Thoracic aorta (tissue), 2 donors: ENCODE measurements at places on chromosomes 6 and 20. TPM values are rescaled to one million over a fixed set of nuclear protein-coding genes. Genes with fewer than 3 reads are reported as not detected.
A peak's percentile ranks its signal among the peaks of the same experiment; 100 is the strongest.

Gene MYH7B
- total RNA-seq = 0.14 TPM

Gene AIF1
- total RNA-seq = 21.5 TPM

Gene GMPR
- total RNA-seq = 62.1 TPM

Gene BTNL2
- not detected for total RNA-seq

Gene SLC13A3
- 4.9 TPM for total RNA-seq

Gene KDM1B
- 10.3 TPM for total RNA-seq

DNA sequence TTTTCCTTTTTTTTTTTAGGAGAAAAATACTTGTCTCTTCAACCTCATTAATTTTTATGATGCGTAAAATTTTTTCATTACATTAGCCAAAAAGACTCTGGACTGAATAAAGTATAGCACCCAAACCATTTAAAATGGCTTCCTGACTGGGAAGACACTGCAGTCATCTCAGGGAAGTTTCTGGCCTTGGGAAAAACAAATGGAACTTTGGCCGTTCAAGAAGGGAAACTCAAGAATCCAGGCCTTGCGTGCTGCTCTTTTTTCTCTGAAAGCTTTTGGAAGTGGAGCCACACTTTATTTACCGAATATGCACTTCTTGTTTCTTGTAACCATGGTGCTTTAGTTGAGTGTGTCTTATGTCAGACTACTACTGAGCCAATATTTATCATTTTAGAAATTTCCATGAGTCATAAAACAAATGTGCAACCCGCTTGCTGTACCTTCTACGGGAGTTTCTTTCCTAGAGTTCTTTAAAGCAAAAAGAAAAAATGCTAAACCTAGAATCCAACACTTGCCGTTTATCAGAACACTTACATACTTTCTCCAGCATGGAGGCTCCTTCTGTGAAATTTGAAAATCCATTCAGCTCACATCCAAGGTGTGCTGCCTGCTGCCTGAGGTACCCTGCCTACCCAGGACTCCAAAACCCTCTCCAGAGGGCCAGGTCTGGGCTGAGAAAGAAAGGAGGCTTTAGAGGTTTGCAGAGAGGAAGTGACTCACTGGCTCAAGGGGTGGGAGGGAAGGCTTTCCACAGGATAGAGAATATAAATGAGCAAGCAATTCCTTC lies 11.5 kb upstream of the DSTN start:
- no peaks in the 10 kb centered on the region for H3K27me3 ChIP-seq
- H3K4me1 ChIP-seq = peaks cover 74% of the 10 kb centered on the region
- H3K36me3 ChIP-seq = no peaks in the 10 kb centered on the region
- peak overlapping the region; percentile 60 for H3K4me3 ChIP-seq

GRCh38 chr20:13389115-13389514 lies 168.0 kb downstream of the ISM1 start:
- H3K36me3 ChIP-seq = peaks cover 12% of the 10 kb centered on the region
- H3K4me3 ChIP-seq = no peak overlapping the region
- DNase-seq = no peak
- no peaks in the 10 kb centered on the region for H3K4me1 ChIP-seq

DNA sequence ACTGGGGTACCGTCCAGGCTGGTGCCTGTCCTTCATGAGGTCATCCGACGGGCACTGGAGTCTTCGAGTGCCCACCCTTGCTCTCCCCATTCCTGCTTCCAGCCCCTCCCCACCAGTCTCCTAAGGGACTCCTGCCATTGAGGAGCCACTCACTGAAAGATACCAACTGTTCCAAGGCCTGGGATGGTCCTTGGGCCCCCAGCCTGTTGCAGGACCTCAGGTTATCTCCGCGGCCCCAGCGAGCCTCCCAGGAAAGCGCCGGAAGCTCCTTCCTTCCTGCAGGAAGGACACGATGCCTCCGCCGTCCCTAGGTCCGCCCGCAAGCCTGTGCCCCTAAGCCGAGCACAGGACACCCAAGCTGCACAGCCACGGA lies 1.2 kb downstream of the NKAIN4 start:
- no peak for DNase-seq
- H3K27me3 ChIP-seq = no peaks in the 10 kb centered on the region
- peaks cover 10% of the 10 kb centered on the region for H3K4me1 ChIP-seq
- H3K4me3 ChIP-seq = peak overlapping the region; percentile 39
- no peak overlapping the region for H3K27ac ChIP-seq
- H3K36me3 ChIP-seq = no peaks in the 10 kb centered on the region

- no peaks in the 10 kb centered on the region for H3K27me3 ChIP-seq
- no peak overlapping the region for H3K27ac ChIP-seq
- no peak overlapping the region for H3K4me3 ChIP-seq
- H3K4me1 ChIP-seq = no peaks in the 10 kb centered on the region
Measured at GRCh38 chr6:81384921-81385320, 367.6 kb downstream of the TENT5A start.

DNA sequence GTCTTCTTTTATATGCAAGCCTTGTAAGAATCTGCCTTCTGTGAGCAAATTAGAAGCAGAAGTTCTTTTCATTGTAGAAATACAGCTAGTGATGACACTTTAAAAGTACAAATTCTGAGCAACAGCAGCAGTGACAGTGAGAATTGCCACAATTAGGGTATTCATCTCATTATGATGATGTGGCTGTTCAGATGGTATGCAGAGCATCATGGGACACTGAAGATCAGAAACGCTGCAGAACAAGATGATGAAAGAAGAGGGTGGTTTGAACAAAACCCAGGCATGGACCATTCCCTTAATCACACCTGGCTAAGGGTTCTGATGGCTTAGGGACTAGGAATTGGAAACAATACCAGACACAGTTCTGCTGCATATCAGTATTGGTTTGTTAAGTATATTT lies 312.7 kb upstream of the TBX18 start:
- H3K27ac ChIP-seq = no peak overlapping the region
- H3K4me1 ChIP-seq = peaks cover 3% of the 10 kb centered on the region
- H3K27me3 ChIP-seq = no peaks in the 10 kb centered on the region

DNA sequence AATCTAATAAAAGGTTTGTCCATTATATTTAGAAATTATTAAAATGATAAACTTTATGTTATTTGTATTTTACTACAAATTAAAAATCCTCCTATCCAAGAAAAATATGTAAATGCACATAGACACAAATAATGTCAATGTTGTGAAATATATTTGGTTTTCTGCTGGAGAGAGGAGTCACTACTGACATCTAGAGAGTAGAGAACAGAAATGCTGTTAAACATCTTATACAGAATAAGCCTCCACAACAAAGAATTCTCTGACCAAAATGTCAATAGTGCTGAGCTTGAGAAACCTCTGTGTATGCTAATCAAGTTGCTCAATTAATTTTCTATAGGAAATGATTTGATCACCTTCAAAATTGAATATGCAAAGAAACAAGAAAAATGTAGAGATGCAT lies 12.4 kb downstream of the HTR1B start:
- H3K27me3 ChIP-seq = no peaks in the 10 kb centered on the region
- H3K27ac ChIP-seq = no peak overlapping the region
- DNase-seq = no peak
- peaks cover 7% of the 10 kb centered on the region for H3K4me1 ChIP-seq
- H3K36me3 ChIP-seq = no peaks in the 10 kb centered on the region

DNA sequence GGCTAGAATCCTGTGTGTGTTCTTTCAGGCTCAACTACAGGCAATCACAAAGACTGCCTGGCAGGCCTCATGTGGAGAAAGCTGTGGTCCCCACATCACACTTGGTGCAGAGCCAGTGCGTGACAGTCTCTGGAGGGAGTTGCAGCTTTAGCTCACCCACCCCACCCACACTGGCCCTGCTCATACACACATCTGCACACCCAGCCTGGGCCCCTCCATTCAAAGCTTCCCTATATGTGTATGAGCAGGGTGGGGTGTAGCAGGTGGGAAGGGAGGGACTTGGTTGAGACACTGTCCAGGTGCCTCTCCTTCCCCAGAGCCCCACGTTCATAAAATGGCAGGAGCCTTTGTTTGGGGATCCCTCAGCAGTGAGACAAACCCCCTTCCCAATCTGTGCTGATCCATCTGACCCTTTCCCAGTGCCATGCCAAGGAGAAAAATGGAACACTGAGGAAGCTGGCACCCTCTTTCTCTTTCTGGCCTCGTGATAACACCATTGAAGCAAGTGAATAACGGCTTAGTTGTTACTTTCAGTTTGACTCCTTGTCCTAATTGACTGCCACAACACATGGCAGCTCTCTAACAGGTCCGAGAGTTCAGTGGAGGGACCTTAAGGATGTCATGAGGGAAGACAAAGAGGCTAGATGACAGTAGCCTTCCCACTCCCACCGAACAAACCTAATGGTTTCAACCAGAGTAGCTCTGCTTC lies 53.8 kb upstream of the NRSN1 start:
- no peak overlapping the region for H3K4me3 ChIP-seq
- DNase-seq = no peak
- H3K27ac ChIP-seq = no peak overlapping the region
- no peaks in the 10 kb centered on the region for H3K4me1 ChIP-seq

GRCh38 chr6:120903836-120904235 lies 430.4 kb downstream of the TBC1D32 start:
- no peaks in the 10 kb centered on the region for H3K27me3 ChIP-seq
- H3K36me3 ChIP-seq = no peaks in the 10 kb centered on the region
- H3K4me1 ChIP-seq = no peaks in the 10 kb centered on the region
- H3K4me3 ChIP-seq = no peak overlapping the region

DNA sequence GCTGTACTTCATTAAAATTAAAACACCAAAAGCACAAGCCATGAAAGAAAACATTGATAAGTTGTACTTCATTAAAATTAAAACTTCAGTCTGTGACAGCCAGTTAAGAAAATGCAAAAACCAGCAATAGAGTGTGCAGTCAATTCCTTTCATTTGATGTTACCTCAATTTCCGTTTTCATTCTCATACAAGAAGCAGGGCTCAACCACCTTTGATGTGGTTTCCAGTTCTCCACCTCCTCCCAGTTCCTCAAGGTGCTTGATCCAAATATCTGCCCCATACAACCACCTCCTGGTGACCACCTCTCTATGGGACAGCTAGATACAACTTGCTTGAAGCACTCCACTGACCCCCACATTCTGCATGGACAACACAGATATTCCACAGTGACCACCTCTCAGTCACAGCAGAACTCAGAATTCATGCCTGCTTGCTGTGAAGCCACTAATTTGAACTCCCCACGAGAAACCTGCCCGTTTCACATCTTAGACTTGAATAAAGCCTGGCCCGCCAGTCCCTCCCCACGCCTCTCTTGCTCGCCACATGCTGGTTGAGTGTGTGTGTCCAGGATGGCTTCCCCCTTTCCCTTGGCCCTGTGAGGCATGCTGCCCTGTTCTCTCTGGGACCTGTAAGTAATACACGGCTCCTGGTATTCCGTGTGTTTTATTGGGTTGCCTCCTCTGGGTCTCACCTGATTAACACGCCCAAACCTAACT lies 66.1 kb downstream of the FAM50B start:
- peaks cover 19% of the 10 kb centered on the region for H3K4me1 ChIP-seq
- H3K4me3 ChIP-seq = no peak overlapping the region
- no peaks in the 10 kb centered on the region for H3K27me3 ChIP-seq
- no peaks in the 10 kb centered on the region for H3K36me3 ChIP-seq

- no peaks in the 10 kb centered on the region for H3K4me1 ChIP-seq
- H3K36me3 ChIP-seq = no peaks in the 10 kb centered on the region
- DNase-seq = no peak
- H3K27me3 ChIP-seq = no peaks in the 10 kb centered on the region
- no peak overlapping the region for H3K4me3 ChIP-seq
Measured at GRCh38 chr6:74902089-74902488, 303.8 kb downstream of the COL12A1 start.

DNA sequence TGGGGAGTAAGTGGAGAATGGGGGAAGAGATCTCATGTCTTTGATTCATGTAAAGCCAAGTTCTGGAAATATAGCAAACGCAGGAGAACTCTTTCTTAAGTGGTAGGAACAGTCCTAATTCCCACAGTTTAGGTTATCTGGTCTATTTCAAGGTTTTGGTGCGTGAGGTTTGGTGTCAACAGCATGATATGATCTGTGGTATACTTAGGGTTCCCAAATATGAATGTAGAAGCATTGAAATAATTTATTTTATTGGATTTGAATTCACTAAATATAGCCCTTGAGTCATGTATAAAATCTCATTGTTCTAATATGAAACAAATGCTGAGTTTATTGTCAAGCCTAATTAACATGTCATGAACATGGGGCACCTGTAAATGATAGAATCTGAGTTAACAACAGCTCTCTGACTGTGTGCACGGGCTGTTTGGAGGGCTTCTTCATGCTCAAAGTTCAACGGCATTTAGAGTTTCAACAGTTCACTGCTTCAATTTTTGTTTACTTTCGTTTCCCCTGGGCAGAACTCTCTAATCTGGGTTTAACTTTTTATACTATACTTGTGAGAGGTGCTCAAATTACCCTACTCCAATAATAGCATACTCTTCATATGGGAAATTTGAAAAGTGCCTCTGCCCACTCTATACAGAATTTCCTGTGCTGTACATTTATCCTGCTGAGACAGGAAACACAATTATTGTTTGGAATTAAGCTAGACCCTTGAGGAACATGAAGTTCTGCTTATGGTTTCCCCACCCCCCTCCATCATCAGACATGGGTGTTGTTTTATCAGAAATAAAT lies 236.3 kb upstream of the ZNF217 start:
- H3K27me3 ChIP-seq = no peaks in the 10 kb centered on the region
- no peaks in the 10 kb centered on the region for H3K36me3 ChIP-seq
- H3K27ac ChIP-seq = peak overlapping the region; percentile 95
- H3K4me1 ChIP-seq = peaks cover 18% of the 10 kb centered on the region
- peak overlapping the region; percentile 74 for H3K4me3 ChIP-seq
- DNase-seq = no peak

GRCh38 chr6:138618168-138618567 lies 118.9 kb upstream of the NHSL1 start:
- no peak overlapping the region for H3K27ac ChIP-seq
- H3K4me3 ChIP-seq = no peak overlapping the region
- H3K27me3 ChIP-seq = no peaks in the 10 kb centered on the region
- DNase-seq = no peak
- H3K4me1 ChIP-seq = no peaks in the 10 kb centered on the region

DNA sequence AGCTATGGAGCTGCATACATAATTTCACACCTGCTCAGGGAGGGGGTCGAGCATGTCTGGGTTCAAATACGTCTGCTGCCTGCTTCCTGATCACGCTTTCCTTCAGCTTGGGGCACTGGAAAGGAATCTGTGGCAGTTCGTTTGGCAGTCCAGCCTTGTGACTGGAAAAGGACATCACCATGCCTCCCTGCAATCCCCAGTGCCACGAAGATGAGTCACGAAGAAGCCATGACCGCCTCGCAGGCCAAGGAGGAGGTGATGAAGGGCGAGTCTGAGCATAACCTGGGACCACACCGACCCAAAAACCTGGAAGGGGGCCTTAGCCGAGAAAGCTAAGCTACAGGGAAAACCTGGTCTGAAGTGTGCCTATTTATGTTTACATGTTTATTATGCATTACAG lies 13.1 kb downstream of the JAG1 start:
- no peak for DNase-seq
- H3K4me1 ChIP-seq = peaks cover 100% of the 10 kb centered on the region
- H3K27me3 ChIP-seq = no peaks in the 10 kb centered on the region
- H3K36me3 ChIP-seq = peaks cover 26% of the 10 kb centered on the region

GRCh38 chr6:81752084-81752920 lies at the start of gene TENT5A:
TSS of gene TENT5A (minus strand) at chr6:81752681. CDS start at chr6:81752141, 540 bp downstream.
- H3K4me1 ChIP-seq = peaks cover 9% of the 10 kb centered on the region
- peak within 1 kb of the TSS; percentile 97 for H3K27ac ChIP-seq
- peak; percentile 79 for DNase-seq
- H3K4me3 ChIP-seq = peak within 1 kb of the TSS; percentile 89
- no peaks in the 10 kb centered on the region for H3K27me3 ChIP-seq

- no peaks in the 10 kb centered on the region for H3K36me3 ChIP-seq
- H3K4me1 ChIP-seq = peaks cover 39% of the 10 kb centered on the region
- no peak for DNase-seq
Measured at GRCh38 chr20:48782053-48782452, 45.7 kb downstream of the PREX1 start.
